Stimulated activated CD4-positive, alpha-beta T cell treated with anti-CD3 and anti-CD28 coated beads, Interleukin-1b, Interleukin-23, amount 100 ng/mL, for 1 hour (primary cell): ENCODE measurements at places on chromosomes 16 and 17.

GRCh38 chr16:17343728-17344127 is 127.0 kb downstream of the XYLT1 start:
- no peak for DNase-seq

DNA sequence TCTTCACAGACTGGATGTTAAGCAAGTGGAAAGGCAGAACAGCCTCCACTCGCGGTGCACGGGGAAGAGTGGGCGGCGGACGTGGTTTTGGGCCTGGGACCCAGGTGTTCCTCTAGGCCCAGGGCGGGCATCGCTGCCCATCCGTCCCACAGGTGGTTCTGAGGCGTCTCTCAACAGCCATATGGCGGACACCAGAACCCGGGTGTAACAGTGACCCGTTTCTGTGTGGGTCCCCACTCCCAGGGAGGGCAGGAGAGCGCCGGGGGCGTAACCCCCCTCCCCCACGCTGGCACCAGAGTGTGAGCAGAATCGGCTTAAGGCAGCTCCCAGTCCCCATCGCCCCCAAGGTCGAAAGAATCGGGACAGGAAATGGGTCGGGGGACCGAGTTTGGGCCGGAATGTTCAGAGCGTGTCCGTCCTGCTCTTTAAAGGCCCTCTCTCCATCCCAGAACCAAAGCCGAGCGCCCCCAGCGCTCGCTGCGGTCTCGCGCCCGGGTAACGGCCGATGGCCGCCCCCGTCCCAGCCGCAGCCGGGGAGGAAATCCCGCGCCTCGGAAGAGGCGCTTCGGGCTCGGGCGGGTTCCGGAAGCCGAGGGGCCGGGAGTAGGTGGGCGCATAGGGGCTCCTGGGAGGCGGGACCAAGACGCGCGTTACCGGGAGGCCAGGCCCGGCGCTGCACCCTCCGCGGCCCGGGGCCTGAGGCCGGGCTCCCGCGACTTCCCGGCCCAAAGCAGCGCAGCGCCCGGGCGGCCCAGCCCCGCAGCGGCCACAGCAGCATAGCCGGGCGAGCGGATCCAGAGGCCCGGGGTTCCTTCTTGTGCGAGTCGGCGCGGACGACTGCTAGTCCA is at the start of gene TK2:
Gene TK2 (minus strand): TSS at position 839 of the 848 bp plus-strand sequence. CDS start 61 bp downstream, at position 778.
- peak; percentile 41 for DNase-seq

- no peak for DNase-seq
Measured at GRCh38 chr17:68248199-68248825, 469 bp downstream of the AMZ2 start.

- DNase-seq: no peak
Measured at GRCh38 chr17:199191-199604, 17.7 kb upstream of the DOC2B start.

DNA sequence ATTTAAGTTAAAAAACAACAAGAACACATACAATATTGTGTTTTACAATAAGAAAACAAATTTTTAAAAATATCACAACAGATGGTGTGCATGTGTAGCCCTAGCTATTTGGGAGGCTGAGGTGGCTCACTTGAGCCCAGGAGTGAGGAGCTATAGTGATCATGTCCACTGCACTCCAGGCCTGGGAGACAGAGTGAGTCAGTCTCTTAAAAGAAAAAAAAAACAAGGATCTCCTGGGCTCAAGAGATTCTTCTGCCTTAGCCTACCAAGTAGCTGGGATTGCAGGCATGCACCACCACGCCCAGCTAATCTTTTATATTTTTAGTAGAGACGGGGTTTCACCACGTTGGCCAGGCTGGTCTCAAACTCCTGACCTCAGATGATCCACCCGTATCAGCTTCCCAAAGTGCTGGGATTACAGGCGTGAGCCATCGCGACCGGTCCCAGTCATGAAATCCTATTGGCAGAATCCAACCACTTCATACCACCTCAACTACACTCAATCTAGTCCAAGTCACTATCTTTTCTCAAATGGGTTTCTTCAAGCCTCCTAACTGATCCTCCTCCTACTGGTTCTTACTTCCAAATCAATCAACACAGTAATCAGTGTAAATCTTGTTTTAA is 55.0 kb downstream of the STH start:
- DNase-seq: no peak

DNA sequence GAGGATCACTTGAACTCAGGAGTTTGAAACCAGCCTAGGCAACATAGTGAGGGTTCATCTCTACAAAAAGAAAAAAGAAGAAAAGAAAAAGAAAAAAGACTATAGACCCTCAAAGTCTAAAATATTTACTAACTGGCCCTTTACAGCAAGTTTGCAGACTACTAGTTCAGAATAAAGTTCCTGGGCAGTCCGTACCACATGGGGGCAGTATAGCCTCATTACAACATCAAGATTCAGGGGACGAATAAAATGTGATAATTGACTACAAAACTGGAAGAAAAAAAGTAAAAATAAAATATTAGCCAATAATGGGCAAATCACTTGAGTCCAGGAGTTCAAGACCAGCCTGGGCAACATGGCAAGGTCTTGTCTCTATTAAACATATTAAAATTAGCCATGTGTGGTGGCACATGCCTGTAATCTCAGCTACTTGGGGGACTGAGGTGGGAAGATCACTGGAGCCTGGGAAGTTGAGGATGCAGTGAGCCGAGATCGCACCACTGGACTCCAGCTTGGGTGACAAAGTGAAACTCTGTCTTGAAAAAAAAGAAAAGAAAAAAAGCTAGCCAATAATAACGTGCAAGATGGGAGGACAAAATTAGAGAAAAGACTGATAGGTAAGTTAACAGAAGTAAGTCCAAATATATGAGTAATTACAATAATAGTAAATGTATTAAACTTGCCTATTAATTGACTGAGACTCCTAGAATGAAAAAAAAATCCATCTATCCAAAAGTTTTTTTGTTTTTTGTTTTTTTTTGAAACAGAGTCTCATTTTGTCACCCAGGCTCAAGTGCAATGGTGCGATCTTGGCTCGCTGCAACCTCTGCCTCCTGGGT is 129.4 kb upstream of the SEC14L1 start:
- no peak for DNase-seq
